ENCODE measurements at places on chromosomes 2 and 18.

- no peak for DNase-seq
Observed at GRCh38 chr2:151827564-151828142, 568 bp downstream of the ARL5A start.

GRCh38 chr2:144849612-144850011 lies 329.7 kb upstream of the ZEB2 start:
- no peak for DNase-seq

GRCh38 chr18:63775166-63775730 lies at the start of gene SERPINB7:
SERPINB7 (plus strand) TSS chr18:63775418; CDS start chr18:63782373, 6,955 bp downstream.
- no peak for DNase-seq

DNA sequence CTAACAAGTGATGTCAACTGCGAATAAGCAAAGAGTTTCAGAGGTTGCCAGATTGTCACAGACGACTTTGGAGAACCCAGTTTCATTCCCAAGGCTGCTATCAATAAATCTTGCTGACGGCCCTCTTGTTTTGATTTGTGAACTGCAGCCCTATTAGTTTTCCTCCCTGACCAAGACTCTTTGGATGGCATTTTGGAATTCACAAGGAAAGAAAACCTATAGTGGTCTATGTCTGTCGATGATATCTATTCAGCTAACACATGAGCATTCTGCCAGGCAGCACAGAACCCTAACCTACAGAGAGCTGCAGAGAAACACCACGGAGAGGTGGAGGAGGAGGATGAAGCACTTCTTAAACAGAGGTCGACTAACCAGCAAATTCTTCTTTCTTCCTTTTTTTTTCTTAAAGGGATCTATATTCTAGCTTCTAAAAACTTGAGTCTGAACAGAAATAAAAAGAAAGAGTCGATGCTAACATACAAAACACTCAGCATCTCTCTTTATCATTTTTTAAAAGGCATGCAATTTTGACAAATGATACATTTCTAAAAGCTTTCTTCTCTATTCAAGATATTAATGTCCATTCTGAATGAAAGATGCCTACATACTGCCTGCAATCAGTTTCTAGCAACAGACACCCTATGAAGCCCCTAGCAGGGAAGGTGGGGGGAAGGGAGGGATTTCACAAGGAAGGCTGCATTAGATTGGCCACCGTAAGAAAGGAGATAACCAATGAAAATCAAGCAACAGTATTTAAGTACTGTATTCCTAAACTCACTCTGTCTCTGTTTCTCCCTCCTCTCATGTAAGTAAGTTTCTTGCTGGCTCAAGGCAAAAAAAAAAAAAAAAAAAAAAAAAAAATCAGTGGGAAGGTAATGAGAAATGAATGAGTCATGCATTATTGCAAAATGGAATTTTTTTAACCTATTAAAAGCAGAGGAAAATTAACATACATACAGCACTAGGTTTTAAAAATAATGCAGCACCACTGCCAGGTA lies 83.0 kb upstream of the CHRNA1 start:
- DNase-seq: no peak

DNA sequence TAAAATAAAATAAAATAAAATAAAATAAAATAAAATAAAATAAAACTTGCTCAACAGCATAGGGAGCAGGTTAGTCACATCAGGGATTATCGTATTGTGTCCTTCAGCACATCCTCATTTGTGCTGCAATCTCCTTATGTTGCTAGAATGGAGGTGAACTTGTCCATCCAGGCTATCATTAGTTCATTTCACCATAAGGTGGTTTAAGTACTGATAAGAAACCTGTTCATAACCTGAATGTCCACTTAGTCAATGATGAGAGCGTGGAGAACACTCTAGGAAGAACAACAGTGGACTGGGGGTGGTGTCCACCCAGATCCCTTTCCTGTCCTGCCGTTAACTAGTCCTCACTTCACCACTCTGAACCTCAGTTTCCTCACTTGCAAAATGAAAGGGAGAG lies 21.9 kb downstream of the DHRS9 start:
- no peak for DNase-seq

- DNase-seq: no peak
Observed at GRCh38 chr2:8239531-8240088, 442.2 kb upstream of the ID2 start.

Measured in left ventricle myocardium inferior (tissue), 1 donor.